AG04450 (cell line): ENCODE measurements at places on chromosomes 12 and 14. TPM values are rescaled to one million over a fixed set of nuclear protein-coding genes. Genes with fewer than 3 reads are reported as not detected.

The IFNG-AS1 gene
- not detected in 2 replicates for polyA plus RNA-seq

The PKP2 gene
- 0.02 TPM in 1 of 2 replicates, not detected in the other for polyA plus RNA-seq

The LBHD2 gene
- polyA plus RNA-seq: not detected in 2 replicates

The TAS2R31 gene
- polyA plus RNA-seq: 0.51 and 0.60 TPM in 2 replicates

The LRRC43 gene
- polyA plus RNA-seq: 0.27 and 0.48 TPM in 2 replicates

The LRRC74A gene
- not detected in 2 replicates for polyA plus RNA-seq

The CARMIL3 gene
- polyA plus RNA-seq: 0.02 TPM in 1 of 2 replicates, not detected in the other

The PRIMA1 gene
- not detected in 2 replicates for polyA plus RNA-seq

The ACSS3 gene
- polyA plus RNA-seq: 1.9 and 3.0 TPM in 2 replicates

The ZDHHC22 gene
- polyA plus RNA-seq: not detected in 2 replicates

The RNASE3 gene
- not detected in 2 replicates for polyA plus RNA-seq

The KCNJ8 gene
- polyA plus RNA-seq: 5.3 and 6.0 TPM in 2 replicates

- DNase-seq: no peak
These were observed 576.2 kb upstream of the TBX3 start for GRCh38 chr12:115259968-115260747.

GRCh38 chr12:50016501-50017475, 8.5 kb downstream of the RACGAP1 start:
- DNase-seq: peak; percentile 67

GRCh38 chr14:101959277-101959676, 5.1 kb upstream of the DYNC1H1 start:
- no peak for DNase-seq

DNA sequence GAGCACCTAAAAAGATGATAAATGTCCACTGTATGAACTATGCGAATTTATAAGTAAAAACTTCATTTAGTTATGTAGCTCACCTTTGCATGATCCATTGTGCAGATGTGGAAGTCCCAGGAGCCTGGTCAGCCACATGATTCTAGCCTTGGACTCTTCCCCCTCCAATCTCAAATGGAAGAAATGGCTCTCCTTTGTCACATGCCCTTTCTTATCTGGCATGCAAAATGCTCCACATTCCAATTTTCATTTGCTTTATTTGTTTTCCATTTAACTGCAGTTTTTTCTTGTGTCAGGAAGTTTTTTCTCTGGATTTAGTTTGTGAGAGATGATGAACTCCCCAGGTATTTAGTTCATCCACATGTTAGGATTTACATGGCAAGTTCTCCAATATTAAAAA, 73.8 kb downstream of the DYRK2 start:
- DNase-seq: no peak

DNA sequence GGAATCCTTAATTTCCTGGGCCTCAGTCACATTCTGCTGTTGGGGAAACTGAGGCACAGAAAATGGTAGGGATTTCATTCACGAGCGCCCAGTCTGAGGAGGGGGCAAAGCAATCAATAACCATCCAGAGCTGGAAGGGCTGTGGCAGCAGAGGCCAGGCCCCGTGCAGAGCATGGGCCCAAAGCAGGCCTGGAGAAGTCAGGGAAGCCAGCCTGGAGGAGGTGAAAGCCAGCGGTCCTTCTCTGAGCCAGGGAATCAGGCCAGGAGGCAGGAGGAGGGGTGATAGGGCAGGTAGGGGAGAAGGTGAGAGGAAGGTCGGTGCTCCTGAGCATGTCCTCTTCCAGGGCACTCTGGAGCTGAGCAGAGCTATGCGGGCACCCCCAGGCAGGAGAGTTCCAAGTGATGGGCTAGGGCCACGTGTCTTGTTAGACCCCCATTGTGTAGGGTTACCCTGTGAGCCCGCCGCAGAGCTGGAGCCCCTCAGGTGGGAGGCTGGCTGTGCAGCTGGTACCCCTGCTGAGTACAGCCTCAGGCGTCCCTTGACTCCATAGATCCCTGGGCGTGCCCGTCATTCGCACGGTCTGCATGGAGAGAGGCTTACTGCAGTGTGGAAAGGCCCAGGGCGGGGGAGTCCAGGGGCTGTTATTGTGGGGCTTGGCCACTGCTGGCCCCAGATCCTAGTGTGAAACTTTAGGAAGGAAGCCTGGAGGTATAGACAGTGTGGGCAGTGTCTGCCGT, 4.8 kb downstream of the TNFAIP2 start:
- no peak for DNase-seq

GRCh38 chr14:71348817-71349216, 441.6 kb downstream of the PCNX1 start:
- DNase-seq: no peak

- no peak for DNase-seq
These were observed 86.9 kb downstream of the NTF3 start for GRCh38 chr12:5518584-5519365.

- DNase-seq: no peak
These were observed 1.1 kb upstream of the SENP1 start for GRCh38 chr12:48106681-48107613.

GRCh38 chr12:124213666-124214347, 81.1 kb upstream of the RFLNA start:
- no peak for DNase-seq

DNA sequence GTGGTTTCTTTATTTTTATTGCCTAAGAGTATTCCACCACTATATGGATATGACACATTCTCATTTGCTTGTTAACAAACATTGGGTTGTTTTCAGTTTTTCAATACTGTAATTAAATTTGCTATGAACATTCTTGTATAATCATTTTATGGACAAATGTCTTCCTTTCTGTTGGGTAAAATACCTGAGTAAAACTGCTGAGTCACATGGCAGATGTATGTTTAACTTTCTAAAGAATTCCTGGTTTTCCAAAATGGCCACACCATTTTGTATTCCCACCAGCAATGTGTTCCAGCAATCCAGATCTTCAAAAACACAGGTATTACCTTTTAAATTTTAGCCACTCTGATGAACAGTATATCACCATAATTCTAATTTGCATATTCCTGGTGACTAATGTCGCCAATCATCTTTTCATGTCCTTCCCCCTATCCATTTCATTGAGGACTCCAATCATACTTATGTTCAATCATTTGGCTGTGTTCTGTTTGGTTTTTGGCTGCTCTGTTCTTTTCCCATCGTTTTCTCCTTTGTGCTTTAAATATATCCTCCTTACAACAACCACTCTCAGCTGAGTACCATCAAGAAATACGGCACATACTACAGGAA, 36.0 kb downstream of the CDK17 start:
- no peak for DNase-seq

- no peak for DNase-seq
These were observed 78.5 kb downstream of the CCDC91 start for GRCh38 chr12:28268608-28269229.

DNA sequence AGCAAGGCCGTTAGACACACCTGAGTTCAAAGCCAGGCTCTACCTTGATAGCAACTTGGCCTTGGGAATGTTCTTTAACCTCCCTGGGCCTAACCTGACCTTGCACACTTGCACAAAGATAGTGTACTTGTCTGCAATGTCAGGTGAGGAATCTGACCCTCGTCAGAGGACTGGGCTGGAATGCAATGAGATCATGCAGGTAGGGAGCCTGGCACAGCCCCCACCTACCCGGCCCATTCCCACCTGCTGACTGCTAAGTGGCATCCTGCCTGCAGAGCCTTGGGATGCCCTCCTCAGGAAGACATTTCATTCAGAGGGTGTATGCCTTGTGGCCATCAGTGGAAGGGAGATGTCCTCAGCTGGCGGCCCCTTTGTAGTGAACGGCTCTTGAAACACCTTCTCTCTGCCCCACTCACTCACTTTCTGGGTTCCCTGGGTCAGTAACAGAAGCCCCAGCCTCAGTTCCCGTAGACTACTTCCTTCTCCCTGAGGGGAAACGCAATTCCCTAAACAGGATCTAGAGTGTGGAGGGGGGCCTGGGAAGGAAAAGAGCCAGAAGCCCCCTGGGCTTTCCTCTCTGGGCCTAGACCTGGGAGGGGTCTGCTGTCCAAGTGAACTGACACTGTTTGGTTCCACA, 68.0 kb upstream of the DICER1 start:
- DNase-seq: no peak

GRCh38 chr12:128815779-128816642, 7.7 kb downstream of the SLC15A4 start:
- DNase-seq: no peak

DNA sequence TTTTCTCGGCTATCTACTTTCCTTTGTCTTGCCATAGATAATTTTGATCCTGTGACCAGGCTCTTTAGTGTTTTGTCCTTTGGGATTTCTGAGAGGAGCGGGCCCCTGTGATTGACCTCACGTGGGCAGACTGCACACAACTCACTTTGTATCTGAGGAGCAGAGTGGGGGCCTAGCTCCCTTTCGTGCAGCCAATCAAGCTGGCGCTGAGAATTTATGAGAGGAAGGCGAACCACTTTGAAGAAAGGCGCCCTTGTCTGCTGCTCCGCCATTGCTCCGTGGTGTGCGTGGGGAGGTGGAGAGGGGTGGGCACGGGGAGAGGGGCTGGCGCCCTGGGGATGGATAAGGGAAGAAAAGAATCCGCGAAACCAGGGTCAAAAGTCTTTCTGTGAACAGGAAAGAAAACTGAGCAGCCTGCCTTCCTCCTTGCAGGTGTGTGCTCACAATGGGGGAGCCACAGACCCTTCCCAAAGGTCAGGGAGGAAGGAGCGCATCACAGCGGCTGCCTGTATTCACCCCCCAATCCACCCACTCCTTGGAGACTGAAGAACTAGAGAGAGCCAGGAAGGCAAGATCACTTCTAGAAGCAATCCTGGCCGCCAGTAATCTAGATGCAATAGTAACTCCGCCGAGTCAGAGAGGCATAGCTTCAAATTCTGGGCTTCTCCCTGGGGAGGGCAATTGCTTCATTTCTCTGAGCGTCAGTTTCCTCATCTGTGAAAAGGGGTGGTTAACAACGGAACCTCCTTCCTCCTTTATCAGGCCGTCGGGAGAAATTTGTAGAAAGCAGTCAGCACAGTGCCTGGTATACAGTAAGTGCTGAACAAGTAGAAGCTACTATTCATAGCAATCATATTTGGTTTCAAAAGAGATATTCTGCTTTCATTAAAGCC, 24.9 kb upstream of the MED13L start:
- no peak for DNase-seq

- DNase-seq: no peak
These were observed 496.9 kb upstream of the TMEM132C start for GRCh38 chr12:127770118-127770517.

GRCh38 chr12:131897875-131898274, 3.5 kb downstream of the ULK1 start:
- no peak for DNase-seq

GRCh38 chr14:72444701-72445100, 449.2 kb downstream of the DPF3 start:
- no peak for DNase-seq

GRCh38 chr14:56183631-56184157, 65.5 kb downstream of the PELI2 start:
- no peak for DNase-seq

DNA sequence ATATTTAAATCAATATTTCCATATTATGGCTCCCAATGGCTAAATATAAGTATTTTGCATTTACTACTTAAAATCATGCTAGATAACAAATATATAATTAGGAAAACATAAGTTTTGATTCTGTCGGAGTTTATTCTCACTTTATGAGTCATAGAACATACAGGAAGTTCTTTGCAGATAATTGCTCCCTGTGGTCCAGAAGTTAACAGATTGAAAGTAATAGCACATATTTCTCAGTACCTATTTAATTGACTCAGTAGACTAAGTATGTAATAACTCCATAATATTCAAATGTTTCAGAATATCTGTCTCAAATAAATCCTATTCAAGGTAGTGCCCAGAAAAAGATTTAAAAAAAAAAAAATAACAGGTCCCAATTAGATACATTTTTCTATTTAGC, 806.0 kb upstream of the ATXN7L3B start:
- no peak for DNase-seq

DNA sequence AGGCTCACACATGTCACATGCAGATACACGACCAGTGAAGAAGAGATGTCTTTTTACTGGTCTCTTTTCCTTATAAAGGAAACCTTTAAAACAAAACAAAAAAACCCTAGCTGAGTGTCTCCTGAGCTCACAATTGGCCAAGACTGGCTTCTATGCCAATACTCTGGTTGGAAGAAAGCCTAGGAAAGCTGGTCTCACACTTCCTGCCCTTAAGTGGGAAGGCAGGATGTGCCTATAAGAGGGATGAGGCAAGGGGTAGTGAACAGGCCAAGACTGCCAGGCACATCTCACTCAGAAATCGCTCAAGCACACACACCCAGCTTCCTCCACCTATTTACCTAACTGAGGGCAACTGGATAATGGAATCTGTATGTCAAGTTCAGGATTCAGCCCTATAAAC, 50.0 kb downstream of the SOCS2 start:
- no peak for DNase-seq

GRCh38 chr12:92229381-92229780, 83.7 kb upstream of the BTG1 start:
- DNase-seq: no peak

DNA sequence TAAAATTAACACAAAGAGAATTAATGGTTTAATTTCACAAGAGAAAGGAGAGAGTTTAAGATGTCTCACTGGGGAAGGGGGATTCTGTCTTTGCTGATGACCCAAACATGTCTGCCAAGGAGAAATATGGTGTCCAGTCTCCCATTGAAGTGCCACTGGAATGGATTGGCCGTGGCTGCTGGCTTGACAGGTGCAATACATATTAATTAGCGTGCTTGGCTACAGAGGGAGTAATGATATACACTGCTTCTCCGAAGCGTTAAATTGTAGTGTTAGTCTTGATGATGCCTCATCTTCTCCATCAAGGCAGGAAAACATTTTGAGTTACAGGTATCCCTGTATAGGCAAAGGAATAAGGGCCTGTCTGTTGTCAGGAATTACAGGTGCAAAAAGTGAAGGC, 393.4 kb upstream of the TMPO start:
- no peak for DNase-seq

DNA sequence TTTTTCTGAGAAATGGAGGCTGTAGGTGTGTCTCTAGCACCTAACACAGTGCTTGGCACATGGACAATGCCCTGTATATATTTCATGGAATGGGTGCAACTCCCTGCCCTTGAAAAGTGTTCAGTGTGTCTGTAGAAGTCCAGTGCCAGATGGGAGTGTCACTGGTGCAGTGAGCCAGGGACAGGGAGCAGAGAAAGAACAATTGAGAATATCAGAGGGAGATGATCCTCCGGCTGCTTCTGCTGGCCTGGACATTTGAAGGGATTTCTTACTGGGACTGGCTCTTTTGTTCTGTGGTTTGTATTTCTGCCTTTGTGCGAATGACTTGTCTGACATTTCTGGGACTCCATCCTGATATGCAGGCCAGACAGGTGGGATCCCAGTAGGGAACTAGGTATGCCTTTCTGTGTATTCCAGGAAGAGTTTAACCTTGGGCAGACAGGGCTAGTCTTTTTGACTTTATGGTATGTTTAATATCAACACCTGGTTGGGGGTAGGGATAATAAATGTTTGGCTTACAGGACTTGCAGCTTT, 328.0 kb downstream of the NRXN3 start:
- DNase-seq: no peak
